ENCODE measurements at places on chromosomes 12 and 14. TPM values are rescaled to one million over a fixed set of nuclear protein-coding genes. Genes with fewer than 3 reads are reported as not detected.

The ALDH2 gene
- 151 TPM for total RNA-seq

The TMTC1 gene
- total RNA-seq = 14.5 TPM

The FBXO21 gene
- total RNA-seq = 86.9 TPM

The CNIH1 gene
- 59.6 TPM for total RNA-seq

The SCN8A gene
- total RNA-seq = 0.80 TPM

The DPY19L2 gene
- total RNA-seq = 7.6 TPM

The SOX5 gene
- 23.7 TPM for total RNA-seq

The SPX gene
- total RNA-seq = not detected

The RTL1 gene
- total RNA-seq = not detected
